ENCODE measurements at places on chromosomes 3 and 15.
A peak's percentile ranks its signal among the peaks of the same experiment; 100 is the strongest.

- DNase-seq = no peak
These were observed 27.5 kb downstream of the CSPG4 start for GRCh38 chr15:75685195-75685594.

GRCh38 chr15:48899793-48900192 lies 21.9 kb downstream of the EID1 start:
- no peak for DNase-seq

DNA sequence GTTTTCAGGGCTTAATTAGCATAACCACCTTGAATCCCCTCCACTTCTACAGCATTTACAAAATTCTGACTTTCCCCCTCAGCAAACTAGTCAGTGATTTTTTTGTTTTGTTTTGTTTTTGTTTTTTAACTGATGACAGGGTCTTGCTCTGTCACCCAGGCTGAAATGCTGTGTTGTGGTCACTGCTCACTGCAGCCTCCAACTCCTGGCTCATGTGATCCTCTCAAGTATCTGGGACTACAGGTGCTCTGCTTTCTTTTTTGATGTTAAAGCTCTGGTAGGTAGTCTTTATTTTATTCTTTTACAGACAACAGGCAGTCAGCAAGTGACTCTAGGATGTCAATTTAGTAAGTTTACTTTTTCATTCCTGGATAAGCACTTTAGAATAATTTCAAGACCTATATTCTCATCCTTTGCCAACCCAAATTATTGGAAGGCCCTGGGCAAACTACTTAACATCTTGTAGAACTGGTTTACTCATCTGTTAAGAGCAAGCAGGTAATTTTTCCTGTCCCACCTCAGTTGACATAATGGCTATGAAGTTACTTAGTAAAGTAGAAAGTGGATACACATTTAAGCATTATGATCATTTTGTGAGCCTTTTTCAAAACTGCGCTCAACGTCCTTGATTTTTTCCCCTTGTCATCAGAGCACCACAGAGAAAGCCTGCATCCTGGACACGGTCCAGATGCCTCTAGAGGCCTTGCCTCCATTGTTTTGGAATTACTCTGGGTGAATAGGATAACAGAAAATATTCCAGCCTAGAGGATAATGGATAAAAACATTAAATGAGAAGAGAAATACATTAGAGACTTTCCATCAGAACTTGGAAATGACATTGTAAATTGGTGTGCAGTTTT lies 69.9 kb upstream of the NDUFB4 start:
- no peak for DNase-seq

GRCh38 chr3:115099986-115100571 lies 47.0 kb downstream of the ZBTB20 start:
- DNase-seq = no peak

DNA sequence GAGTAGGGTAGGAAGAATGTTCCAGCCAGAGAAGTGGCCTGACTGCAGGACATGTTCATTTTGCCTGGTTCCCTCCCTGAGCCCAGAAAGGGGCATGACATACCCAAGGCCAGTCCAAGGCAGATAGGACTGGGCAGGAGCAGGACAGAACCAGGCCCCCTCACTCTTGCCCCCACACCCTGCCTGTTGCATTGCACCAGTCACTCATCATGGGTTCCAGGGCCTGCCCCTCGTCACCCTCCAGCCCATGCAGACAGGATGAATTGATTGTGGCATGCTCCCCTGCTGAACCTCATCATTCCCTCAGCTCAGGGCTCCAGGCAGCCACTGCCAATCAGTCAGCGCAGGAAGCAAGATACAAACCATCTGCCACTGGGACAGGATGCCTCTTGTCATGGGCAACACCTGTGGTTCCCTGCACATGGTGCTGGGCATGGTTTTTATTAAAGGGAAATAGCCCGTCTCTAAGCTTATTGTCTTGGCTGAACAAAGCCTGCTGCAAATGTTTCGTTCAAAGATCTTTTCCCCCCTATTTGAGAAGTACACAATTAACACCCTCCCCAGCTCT lies 48.9 kb downstream of the RASGRF1 start:
- no peak for DNase-seq

- no peak for DNase-seq
These were observed 141.3 kb upstream of the DPPA4 start for GRCh38 chr3:109478614-109479013.

DNA sequence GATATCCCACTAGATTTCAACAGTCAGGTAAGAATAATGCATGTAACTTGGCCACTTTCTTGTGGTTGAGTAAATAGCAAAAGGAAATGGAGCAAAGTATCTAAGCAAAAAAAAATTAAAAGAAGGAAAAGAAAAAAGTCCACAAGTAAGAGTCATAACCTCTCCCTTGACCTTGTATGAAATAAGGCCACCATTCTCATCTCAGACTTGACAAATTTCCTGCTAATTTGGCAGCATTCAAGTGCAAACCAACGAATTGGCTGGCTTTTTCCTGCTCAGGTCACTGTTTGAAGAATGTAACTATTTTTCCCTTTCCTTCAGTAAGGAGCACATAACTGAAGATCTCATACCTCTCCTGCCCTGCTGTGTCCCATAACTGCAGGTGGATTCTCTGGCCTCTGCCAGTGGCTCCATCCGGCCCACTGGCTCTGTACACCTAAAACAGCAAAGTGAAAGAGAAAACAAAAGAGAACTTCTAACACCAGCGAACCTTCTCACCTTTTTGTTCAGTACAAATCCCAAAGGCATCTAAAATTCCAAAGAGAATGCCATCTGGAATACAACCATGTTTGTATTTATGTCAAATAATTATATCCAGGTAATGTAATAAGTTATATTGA lies 33.4 kb upstream of the RSL24D1 start:
- no peak for DNase-seq

- no peak for DNase-seq
These were observed 121.6 kb upstream of the THRB start for GRCh38 chr3:24616110-24616829.

DNA sequence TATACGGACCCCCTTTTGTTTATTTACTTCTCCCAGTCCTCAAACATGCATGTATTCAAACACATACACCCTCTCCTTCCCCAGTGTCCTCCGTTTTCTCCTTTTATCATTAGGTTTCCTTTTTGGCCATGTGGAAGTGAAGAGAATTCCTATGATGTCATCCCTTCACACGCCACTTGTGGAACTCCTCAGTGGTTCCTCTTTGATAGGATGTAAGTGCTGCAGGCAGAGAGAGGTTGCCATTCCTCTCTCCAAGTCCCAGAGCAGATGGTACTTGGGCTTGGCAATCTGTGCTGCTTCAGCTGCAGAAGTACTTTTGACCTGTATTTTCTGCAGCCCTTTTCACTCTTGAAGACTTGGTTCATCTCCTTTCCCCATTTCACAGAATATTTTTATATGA lies 32.9 kb upstream of the CRTC3 start:
- DNase-seq = no peak

DNA sequence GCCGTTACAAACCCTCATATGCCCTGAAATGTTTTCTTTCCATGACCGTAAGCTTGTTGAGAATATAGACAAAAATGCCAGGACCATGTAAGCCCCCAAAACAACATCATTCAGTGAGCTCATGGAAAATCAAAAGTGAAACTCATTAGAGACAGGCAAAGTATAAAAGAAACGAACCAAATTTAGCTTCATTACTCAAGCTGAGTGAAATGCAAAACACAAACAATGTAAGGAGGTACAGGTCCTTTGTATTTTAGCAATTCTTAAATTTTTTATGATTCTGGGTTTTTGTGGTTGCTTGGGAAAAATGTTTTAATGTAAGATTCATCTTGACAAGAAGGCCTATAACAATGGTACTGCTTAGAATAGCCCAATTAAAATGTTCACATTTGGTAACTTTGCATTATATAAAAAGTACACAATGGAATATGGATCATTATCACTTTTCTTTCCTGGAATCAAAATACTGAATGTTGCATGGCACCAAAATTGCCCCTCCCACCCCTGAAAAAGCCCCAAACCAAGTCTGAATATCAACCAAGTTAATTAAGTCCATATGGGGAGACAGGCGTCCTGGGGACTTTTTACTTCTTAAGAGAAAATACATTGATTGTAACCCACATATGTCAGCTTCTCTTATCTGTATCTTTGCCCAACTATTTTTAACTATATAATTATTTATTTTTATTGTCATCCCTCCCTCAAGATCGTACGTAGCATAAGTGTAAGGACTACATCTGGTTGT lies 247.7 kb upstream of the CDIN1 start:
- no peak for DNase-seq

DNA sequence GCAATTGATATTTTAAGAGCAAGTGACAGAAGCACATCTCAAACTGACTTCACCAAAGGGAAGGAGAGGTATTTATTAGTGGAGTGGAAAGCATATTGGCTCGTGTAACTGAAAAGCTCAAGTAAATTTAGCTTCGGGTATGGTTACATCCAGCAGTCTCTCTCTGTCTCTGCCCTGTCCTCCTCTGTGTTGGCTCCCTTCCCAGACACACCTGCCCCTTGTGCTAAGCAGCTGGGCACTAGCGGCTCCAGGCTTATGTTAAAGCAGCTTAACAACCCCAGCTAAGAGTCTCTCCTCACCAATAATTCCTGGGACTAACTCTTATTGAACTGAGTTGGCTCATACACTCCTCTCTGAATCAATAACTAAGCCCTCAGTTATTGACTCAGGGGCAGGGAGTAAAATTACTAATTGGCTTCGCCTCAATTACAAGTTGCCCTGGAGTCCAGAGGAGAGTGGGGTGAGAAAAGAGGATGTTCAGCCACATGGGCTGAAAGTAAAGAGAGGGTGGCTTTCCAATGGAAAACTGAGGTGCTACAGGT lies 12.8 kb upstream of the SH3BP5 start:
- no peak for DNase-seq

- DNase-seq = no peak
These were observed 12.9 kb upstream of the SNRK start for GRCh38 chr3:43273416-43273815.

DNA sequence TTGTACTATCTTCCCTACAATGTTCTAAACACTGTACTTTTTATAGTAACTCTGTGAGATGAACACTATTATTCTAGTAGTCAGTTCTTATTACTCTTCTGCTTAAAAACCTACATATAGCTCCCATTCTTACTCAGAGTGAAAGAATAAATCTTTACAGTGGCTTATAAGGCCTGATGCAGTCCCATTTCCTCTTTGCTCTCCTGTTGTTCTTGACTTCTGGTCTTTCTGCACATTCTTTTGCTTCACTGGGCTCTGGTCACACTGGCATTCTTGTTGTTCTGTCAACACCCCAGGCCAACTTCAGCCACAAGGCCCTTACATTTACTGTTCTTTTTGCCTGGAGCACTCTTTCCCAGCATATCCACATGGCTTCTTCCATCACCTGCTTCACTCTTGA lies 58.2 kb upstream of the TP63 start:
- no peak for DNase-seq

DNA sequence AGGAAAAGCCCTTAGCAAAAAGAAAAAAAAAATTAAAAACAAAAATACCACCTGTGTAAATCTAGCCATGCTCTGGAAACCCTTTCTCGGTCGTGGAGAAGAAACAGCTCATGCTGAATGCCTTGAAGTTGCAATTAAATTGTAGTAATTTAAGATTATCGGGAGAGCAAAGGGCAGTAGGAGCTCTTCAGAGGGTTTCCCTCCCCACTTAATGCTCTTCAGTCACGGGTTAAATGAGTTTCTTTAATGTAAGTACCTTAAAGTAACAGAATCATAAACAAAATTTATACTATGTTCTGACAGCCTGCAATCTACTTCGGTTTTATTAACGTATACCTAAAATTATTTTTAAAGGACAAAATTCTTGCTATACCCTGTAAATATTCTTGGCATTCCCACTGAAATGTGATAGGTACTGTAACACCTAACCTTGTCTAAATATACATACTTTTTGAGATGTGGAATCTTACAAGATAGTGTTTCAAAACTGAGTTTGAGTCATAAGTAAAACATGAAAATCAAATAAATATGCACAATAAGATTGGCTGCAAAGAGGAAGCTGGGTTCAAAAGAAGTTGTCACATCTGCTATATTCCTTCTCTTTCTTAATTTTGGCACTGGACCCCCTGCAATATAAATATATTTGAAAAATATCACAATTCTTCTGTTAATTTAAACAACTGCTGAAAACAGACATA lies 5.3 kb downstream of the FOXP1 start:
- peak; percentile 46 for DNase-seq

- DNase-seq = peak; percentile 94
These were observed 240.8 kb downstream of the NR1D2 start for GRCh38 chr3:24185738-24186384.

- no peak for DNase-seq
These were observed 2.8 kb upstream of the PRICKLE2 start for GRCh38 chr3:64228110-64228509.

DNA sequence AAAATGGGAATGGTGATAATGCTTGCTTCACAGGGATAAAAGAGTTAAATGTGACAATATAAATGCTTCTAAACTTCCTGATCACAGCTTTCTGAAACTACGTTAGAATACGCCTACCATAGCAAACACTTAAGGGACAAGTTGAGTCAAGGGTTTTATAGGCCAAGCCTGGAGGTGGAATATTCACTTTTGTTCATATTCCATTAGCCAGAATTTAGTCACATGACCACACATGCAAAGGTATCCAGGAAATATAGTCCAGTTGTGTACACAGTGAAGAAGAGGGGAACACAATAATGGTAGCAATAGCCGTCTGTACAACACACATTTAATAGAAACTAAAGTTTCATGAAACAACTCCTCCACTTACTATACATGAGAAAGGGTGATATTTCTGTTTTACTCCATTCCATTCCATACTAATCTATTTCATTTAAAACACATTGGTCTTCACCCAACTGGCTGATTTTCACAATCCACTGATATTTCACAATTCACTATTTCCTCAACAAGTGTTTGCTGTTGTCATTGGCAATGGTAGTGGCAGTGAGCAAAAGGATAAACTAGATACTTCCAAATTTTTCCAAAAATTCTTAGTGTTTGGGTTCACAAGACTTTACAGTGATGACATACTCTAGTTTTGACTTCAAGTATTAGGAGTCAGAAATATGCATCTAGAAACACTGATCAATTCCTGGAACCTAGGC lies 270.9 kb downstream of the ERC2 start:
- DNase-seq = no peak

DNA sequence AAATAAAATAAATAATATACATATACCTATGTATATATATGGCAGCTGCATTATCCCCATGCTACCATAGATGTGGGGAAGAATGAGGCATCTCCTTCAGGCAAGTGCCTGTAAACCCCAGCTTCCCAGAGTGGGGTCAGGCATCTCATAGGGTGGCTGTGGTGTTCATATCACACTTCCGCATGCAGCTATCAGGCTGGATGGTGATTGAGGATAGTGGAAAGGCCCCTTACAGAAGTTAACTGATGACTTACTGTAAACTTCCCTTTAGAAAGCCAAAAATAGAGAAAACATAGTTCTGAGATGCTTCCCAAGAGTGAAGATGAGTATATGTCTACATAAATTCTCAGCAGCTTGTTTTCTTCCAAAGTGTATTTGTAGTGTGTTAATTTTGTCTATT lies 3.5 kb upstream of the PP2D1 start:
- peak; percentile 31 for DNase-seq

GRCh38 chr3:111106993-111107661 lies 35.5 kb downstream of the NECTIN3 start:
- DNase-seq = no peak

GRCh38 chr15:56496635-56497034 lies 31.7 kb upstream of the MNS1 start:
- peak; percentile 10 for DNase-seq

- no peak for DNase-seq
These were observed 187.3 kb upstream of the BCL6 start for GRCh38 chr3:187932530-187932929.
